ENCODE measurements at places on chromosomes 4 and X.

GRCh38 chr4:185587427-185588161 is 52.3 kb upstream of the PDLIM3 start:
- no peak for DNase-seq

DNA sequence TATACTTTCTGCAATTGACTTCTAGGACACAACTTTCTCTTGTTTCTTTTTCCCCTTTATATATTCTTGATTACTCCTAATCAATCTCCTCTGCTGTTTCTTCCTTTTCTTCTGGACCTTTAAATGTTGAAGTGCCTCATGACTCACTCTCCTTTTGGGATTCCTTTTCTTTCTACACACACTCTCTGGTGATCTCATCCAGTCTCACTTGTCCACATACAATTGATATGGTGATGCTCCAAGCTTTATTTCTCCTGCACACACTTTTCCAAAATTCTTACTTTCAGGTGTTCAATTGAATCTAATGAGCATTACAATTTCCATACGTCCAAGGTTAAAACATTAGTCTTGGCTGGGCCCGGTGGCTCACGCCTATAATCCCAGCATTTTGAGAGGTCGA is 794.8 kb upstream of the EPHA5 start:
- DNase-seq = no peak

GRCh38 chrX:84477114-84477513 is 25.1 kb downstream of the HDX start:
- no peak for DNase-seq

DNA sequence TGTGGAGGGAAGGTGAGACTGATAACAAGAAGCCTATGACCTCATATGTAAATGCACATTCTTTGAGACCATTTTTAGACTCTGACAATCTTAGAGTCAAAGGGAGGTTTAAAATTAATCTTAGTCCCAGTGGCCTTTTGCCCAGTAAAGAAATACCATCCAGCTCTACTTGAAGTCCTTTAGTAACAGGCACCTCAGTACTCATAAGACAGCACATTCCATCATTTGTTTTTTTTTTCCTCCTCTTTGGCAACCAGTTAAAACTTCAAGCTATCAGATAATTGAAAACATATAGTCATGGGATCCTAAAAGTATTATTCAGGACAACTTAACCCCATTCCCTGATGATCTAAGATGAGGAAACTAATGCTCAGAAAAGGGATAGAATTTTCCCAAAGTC is 4.6 kb downstream of the EDA2R start:
- no peak for DNase-seq

- no peak for DNase-seq
Measured at GRCh38 chr4:168134651-168135050, 42.3 kb downstream of the ANXA10 start.

- no peak for DNase-seq
Measured at GRCh38 chr4:139129206-139129605, 47.8 kb downstream of the ELF2 start.

- DNase-seq = no peak
Measured at GRCh38 chr4:24999392-25000089, 31.2 kb downstream of the LGI2 start.

DNA sequence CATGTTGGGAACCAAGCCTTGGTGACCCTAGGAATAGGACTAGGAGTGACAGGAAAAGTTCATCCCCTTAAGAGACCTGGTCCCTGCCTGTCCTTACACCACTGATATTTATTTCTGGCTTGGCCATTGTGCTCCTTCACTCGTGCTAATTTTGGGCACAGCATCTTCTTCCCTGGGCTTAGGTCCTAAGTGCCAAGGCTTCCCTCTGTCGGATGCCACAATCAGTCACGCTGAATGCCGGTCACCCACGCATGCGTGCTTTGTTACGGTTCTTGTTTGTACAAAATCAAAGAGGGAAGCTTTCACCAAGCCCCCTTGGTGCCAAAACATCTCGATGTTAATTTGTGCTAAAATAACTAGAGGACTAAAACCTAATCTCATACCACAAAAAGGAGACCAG is 17.4 kb upstream of the MAP3K15 start:
- DNase-seq = no peak

DNA sequence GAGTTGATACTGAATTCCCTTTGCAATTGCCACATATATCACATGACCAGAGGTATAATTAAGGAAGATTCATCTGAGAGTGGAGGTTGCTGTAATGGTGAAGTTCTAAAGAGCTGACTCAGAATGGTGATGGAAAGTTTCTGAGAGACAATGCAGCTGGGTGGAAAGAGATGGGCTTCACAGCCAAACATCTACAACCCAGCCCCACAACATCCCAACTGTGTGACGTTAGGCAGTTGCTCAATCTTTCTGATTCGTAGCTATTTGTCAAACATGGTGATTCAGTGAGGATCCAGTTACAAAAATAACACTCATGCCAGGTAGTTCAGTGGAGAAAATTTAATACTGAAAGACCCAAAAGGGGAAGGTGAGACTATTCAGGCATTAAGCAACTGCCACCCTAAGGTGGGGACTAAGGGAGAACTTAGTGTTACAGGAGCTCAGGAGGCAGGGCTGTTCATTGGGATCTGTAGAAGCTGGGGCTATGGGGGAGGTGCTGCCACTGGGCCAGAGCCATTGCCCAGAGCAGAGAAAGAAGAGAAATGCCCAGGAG is 6.9 kb upstream of the AFF1 start:
- DNase-seq = no peak

DNA sequence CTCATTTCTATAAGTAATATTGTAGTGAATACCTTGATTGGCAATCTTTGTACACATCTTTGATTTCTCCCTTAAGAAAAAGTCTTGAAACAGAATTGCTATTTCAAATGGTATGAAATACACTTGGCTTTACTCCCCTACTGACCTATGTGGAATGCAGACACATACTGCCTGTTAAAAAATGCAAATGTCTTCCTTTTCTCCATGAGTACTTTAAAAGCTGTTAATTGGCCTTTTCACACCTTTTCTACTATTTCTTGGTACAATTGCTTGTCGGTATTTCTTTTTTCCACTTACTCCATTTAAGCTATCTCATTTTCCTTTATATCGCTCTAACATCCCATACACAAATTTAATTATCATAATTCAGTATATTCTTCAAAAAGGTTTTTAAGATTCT is 87.2 kb downstream of the FRYL start:
- DNase-seq = no peak

- DNase-seq = no peak
Measured at GRCh38 chr4:166637816-166638215, 596.5 kb downstream of the SPOCK3 start.

DNA sequence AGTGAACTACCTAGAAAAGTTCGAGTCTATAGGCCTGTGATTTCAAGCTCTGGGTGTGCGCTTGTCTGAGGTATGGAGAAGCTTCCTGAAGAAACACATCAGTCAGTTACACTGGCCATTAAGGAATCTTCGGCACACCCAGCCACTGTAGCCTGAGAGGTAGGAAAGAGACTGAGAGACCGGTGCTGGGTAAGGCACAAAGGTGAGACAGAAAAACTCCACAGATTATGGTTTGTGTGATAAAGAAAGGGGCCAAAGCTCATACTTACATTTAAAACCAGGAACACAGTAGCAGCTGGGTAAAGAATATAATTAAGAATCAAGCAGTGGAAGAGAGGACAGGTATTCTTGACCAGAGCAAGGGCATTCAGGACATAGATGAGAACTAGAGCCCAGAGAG is 74.8 kb upstream of the TTC29 start:
- DNase-seq = no peak
